Neural crest cell (in vitro differentiated cells): ENCODE measurements at places on chromosomes 16 and 17.
A peak's percentile ranks its signal among the peaks of the same experiment; 100 is the strongest.

DNA sequence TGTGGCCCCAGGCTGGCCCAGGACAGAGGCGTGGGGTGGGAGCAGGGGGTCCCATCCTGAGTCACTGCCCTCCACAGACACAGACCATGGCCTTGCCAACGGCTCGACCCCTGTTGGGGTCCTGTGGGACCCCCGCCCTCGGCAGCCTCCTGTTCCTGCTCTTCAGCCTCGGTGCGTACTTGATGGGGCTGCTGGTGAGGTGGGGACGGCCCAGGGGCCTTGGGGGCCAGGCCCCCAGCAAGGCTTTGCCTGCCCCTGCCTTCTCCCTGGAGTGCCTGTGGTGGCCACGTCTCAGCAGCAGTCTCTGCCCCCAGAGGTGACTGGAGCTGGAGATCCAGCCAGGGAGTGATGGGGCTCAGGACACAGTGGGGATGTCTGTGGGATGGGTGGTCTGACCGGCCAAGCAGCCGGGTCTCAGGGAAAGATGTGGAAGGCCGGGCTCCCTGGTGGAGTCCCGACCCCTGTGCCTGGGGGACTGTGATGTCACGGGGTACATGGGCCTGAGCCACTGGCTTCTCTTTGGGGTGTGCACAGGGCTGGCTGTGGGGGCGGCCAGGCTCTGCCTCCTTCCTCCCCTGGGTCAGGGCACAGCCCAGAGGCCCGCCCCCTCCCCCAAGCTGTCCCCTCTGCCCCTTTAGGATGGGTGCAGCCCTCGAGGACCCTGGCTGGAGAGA is 2.2 kb downstream of the MSLN start:
- no peak for DNase-seq

DNA sequence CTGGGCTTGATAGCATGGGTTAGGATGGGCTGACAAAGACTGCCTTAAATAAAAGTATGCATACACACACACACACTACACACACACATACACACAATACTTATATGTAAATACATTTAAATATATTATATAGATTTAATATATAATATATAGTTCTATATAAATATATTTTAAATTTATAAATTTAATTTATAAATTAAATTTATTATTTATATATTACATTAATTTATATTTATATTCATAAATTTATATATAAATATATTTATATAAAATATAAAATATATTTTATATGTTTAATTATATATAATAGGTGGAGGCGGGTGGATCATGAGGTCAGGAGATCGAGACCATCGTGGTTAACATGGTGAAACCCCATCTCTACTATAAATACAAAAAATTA is 83.2 kb downstream of the CDH13 start:
- no peak for DNase-seq

DNA sequence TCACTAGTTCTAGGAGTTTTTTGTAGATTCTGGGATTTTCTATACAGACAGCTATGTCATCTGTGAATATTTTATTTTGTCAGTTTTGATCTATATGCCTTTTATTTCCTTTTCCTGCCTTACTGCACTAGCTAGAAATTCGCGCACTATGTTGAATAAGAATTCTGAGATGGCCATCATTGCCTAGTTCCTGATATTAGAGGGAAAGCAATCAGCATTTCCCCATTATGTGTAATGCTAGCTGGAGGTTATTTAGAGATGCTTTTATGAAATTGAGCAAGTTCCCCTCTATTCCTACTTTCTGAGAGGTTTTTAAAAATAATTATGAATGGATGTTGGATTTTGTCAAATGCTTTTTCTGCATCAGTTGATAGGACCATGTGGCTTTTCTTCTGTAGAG is 23.8 kb downstream of the MPRIP start:
- no peak for DNase-seq

- peak; percentile 33 for DNase-seq
These were observed 1.2 kb upstream of the SPAG9 start for GRCh38 chr17:51121620-51122472.

- no peak for DNase-seq
These were observed 53.0 kb downstream of the EPN2 start for GRCh38 chr17:19290066-19290705.

DNA sequence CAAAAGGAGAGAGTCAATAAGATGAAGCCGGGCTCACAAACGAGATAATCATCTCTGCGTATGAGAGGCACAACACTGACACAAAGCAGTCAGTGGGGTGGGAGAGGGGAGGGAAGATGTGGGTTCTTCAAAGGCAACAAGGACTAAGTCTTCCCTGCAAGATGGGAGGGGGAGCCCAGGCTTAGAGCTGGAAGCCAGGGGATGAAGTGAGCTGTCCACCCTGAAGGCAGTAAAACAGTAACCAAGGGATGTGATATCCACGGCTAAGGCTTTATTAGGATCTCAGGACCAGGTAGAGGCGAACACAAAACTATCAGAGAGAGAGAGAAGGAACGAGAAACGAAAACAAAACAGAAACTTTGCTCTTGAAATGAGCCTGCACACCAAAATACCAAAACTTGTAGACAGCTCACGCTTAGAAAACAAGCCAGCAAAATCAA is 115.9 kb downstream of the DYNLRB2 start:
- no peak for DNase-seq

DNA sequence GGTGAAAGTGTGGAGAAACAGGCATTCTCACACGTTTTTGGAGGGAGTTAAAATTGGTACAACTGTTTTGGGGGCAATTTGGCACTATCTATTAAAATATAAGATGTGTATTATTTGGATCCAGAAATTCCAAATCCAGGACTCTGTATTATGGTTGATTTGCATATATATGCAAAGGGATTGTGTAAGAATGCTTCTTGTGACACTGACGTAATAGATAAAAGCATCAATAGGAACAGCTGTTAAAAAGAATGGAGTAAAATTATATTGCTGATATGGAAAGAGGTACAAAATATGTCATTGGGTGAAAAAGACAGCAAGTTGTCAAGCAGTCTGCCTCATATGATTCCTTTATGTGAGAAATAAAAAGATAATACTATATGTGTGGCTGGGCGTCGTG is 17.3 kb downstream of the FA2H start:
- no peak for DNase-seq

DNA sequence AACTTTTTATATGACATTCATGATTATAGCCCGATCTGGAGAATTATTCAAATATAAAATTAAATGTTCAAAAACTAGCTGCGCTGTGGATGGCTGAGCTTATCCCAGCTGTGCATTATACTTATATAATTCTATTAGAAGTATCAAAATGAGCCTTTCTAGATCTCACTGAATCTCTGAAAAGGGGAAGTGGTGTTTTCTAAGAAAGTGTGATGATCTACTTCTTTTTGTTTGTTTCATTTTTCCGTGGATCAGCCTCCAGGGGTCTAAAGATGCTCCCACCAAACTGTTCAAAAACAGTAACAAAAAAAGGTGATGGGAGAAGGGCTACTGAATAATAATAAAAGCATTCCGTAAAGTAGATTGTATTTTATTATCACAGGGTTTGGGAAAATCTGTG is 411.3 kb upstream of the PSMD7 start:
- DNase-seq: no peak

GRCh38 chr16:85947230-85948137 is 48.5 kb downstream of the IRF8 start:
- DNase-seq: no peak

- no peak for DNase-seq
These were observed 83.0 kb downstream of the ANKRD11 start for GRCh38 chr16:89407282-89407924.

DNA sequence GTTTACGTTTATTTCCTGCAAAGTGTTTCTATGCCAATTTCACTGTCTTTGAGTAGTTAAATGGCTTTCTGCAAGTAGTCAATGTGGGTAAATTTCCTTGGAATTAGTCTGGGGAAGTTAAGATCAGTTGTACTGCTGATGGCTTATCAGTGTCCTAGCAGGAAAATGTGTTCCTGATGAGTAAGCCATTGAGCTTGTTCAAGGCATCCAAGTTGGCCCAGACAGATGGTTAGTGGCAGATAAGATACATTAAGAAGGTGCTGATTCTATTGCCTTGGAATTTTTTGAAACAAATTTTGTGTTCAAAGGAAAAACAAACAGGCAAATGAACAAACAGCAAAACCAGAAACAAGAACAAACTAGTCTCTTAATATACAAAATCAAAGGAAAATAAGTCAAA is 258.4 kb downstream of the MAP2K6 start:
- no peak for DNase-seq

DNA sequence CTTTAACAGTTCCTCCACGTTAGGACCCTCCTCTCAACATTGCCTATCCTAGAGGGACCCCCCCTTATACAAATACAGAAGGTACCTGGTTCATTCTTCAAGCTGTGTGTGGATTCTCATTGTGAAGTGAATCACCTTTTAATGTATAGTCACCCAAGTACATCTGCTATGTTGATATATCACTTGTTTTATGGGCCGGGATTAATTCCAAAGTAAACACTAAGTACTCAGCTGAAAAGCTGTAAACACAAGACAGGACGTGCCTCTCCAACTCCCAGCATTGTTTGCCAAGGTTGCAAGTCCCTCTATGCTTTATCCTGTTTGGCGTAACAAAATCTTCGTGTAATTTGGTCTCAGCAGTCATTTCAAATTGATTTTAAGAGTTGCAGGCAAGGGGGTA is 123.6 kb downstream of the RBFOX1 start:
- DNase-seq: no peak

DNA sequence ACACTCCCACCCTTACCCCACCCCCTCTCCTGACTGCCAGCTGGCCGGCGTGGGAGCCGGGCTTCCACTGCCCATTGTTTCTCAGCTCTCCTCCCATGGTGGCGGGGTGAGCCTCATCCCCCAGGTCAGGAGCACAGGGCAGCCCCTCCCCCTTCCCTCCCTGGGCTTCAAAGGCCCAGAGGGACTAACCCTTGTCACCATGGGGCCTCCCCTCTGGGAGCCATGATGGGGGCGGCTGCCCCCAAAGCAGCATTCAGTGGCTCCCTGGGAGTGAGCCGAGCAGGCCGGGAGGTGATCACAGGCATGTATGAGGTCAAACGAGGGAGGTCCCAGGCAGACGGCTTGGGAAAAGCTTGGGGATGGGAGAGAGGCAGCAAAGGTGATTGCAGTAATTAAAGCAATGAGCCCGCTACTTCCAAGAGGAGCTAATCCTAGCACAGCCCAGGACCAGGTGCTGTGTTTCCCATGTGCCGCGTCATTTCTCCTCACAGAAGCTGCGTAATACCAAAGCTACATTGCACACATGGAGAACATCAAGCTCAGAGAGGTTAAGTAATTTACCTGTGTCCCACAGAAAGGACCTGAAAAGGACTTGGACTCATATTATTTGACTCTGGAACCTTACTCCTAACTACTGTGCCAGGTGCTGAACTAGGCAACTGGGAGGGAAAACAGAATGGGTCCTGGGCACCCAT is 24.5 kb downstream of the CDK5RAP3 start:
- DNase-seq: peak; percentile 82

GRCh38 chr17:64183815-64184214 is 53.9 kb upstream of the ERN1 start:
- DNase-seq: no peak

- DNase-seq: no peak
These were observed 397.7 kb upstream of the PMFBP1 start for GRCh38 chr16:72569677-72570076.

- DNase-seq: no peak
These were observed 63.7 kb upstream of the LYRM9 start for GRCh38 chr17:27956601-27957445.

GRCh38 chr17:42031584-42031983 is 11.7 kb downstream of the NKIRAS2 start:
- DNase-seq: no peak

DNA sequence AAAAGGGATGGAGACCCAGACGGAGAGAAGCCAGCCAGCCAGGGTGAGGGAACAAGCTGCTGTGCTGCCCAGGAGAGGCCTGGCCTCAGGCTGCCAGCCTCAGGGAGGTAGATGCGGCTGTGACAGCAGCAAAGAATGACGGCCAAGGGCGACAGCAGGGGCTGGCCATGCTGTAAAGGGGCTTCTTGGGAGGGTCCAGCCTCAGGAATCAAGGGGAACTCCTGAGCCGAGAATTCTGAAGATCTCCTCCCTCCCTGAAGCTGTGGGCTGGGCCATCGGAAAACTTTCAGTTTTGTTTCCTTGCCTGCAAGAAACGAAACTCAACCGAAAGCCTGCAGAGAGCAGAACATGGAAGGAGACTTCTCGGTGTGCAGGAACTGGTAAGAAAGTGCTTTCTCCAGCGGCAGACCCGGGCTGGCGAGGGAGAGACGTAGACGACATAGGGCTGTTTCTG is at the start of gene XAF1:
XAF1 (plus strand) TSS at position 316 of the 454 bp plus-strand sequence; CDS start at position 349, 33 bp downstream.
- no peak for DNase-seq

- no peak for DNase-seq
These were observed 73.2 kb upstream of the CIBAR2 start for GRCh38 chr16:85185303-85186100.

DNA sequence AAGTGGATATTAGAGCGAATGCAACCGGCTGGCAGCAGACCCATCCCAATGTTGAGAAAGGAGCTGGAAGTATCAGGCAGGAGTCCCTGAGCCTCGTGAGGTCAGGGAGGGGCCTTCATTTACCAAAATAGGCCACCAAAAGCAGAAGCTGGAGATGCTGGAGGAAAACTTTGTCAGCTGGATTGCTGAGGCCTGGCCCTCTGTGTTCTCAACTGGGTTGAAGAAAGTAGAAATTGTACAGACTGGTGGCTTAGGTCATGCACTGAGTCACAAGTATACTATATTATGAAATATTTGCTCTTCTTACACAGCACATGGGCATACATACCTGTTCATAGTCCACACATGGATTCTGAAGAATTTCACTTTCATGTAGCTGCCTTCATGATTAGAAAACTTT is 23.2 kb upstream of the TEKT3 start:
- DNase-seq: no peak

GRCh38 chr16:30046178-30046577 is 15.1 kb upstream of the TLCD3B start:
- no peak for DNase-seq

- no peak for DNase-seq
These were observed 1.3 kb downstream of the SLC43A2 start for GRCh38 chr17:1627182-1627981.

- DNase-seq: no peak
These were observed 184.9 kb upstream of the CACNG5 start for GRCh38 chr17:66649818-66650543.

- DNase-seq: peak; percentile 79
These were observed at the start of gene SLFN5 for GRCh38 chr17:35242805-35243560. TSS of gene SLFN5 (plus strand) at chr17:35243072. CDS start at chr17:35258691, 15,619 bp downstream.

DNA sequence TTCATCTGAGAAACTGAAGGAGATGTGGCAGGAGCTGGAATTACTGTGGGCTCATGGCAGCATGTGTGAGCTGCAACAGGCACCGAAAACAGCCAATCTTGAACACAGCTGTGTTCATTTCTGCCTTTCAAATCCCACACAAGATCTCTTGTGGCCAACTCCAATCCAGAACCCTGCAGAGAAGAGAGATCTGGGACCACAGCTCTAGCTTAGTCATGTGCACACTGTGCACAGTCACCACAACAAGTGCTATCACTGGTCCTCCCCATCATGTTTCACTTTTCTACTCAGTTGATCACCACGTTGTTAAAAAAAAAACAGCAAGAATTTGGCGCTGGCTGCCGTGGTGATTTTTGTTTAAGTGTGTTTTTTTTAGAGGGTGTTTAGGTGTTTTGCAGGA is 254.5 kb upstream of the ELAC2 start:
- no peak for DNase-seq

GRCh38 chr17:13283606-13284005 is 265.8 kb upstream of the ELAC2 start:
- DNase-seq: no peak

- DNase-seq: no peak
These were observed 15.9 kb downstream of the CDH5 start for GRCh38 chr16:66382171-66382965.
